Activated naive CD4-positive, alpha-beta T cell (primary cell): ENCODE measurements at places on chromosomes 4 and X.
A peak's percentile ranks its signal among the peaks of the same experiment; 100 is the strongest.

- DNase-seq, result no peak
These were observed 102.7 kb downstream of the MGST2 start for GRCh38 chr4:139768366-139768765.

DNA sequence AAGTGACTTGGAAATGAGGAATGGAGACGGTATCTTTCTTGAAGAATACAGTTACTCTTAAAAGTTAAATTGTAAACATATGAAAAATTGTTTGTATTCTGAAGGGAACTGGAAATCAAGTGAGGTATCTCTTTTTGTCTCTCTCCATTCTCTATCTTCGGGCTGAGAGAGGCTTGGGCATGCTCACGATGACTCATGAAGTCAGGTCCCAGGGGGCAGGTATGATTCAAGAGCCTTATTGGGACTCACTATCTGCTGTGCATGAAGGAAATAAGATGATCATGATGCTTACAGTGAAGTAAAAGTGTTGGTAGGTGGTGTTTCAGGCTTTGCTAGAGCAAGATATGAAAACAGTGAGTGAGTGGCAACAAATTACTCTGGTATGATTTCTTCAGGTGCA lies 200.4 kb upstream of the PITX2 start:
- DNase-seq, result no peak

- DNase-seq, result no peak
These were observed 457.4 kb downstream of the CENPC start for GRCh38 chr4:67087897-67088296.

- DNase-seq, result no peak
These were observed 581.1 kb downstream of the SPRY1 start for GRCh38 chr4:123977641-123978081.

DNA sequence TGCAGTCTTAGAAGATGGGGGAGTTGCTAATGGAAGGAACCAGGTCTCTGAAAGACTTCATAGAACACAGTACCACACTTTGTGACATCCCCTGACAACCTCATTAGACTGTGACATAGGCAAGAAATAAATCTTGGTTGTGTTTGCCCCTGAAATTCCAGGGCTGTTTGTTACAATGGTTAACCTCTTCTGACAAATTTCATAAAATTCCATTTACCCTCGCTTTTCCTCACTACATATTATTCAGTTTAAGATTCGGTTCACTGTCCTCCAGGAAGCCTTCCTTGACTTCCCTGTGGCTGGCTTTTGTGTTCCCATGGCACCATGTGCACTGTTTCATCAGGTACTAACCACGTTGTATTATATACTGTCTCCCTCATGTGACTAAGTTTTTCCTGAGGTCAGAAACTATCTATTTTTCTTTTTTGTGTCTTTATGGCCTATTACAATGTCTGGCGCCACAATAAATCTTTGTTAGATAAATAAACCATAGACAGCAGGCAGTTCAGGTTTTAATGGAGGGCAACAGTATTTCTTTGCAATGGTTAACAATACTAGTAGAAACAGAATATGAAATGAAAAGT lies 54.2 kb downstream of the ATXN3L start:
- DNase-seq, result no peak

DNA sequence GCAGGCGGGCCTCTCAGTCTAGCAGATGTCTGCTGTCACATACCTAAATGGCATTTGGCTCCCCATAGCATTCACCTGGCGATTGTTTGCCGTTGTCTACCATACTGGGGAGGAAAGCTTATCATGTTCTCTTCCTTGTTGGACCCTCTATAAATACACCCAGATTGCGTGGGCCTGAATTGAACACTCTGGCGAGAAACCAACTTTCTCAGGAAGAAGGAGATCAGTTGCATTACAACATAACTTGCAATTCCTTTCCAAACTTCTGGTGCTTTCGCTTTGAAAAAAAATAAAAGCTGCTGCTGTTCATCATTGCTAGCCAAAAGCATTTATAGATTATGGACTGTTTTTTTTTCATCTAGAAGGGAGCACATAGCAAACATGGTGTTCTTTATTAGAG lies 230.0 kb upstream of the GPC4 start:
- DNase-seq, result no peak

DNA sequence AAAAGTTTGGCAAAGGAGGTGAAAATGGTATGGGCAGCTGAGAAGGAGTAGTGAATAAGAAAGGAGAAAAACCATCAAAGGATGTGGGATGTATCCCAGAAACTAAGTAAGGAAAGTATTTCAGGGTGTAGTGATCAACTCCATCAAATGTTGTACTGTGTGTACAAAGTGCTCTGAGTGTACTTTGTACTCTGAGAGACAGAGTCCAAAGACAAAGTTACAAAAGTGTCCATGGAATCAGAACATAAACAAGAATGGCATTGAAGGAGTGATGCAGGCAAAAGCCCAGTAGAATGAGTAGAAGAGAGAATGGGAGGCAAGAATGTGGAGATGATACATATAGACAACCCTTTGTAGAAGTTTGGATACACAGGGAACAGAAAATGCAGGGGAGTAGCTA lies 12.3 kb upstream of the PGRMC1 start:
- no peak for DNase-seq

- no peak for DNase-seq
These were observed 181.3 kb downstream of the SOWAHB start for GRCh38 chr4:76716658-76717057.

DNA sequence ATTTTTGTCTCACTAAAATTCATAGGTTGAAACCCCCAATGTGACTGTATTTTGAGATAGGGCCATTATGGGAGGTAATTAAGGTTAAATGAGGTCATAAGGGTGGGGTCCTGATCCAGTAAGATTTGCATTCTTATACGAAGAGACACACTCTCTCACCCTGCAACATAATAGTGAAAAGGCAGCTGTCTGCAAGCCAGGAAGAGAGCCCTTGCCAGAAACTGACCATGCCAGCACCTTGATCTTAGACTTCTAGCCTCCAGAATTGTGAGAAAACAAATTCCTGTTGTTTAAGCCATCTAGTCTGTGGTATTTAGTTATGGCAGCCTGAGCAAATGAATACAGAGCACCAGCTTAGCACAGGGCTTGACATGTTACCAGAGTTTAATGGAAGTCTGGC lies 17.5 kb upstream of the IGSF1 start:
- no peak for DNase-seq

DNA sequence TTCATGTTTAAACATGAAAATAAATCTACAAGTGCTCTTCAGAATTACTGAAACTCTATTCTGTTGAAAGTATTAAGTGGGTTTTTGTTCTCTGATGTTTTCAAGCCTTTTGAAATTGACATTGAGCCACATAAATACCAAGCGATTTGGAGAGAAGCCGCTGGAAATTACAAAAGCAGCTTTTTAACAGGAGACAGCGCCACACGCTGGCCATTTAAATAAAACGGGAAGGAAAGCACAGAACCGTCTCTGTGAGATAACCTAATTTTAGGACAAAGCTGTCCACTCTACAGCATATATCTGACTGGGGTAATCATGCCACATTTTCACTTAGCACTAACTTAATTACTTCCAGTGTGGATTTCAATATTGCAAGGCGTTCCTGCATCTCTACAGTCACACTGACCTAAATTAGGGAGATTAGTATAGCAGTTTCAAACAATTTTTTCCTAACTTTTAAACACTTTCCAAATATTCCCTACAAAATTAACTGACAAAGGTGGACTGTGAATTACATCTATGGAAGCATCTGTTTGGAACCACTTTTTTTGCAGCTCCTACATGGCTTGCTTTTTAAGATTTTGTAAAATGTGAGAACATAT lies 6.8 kb upstream of the ANOS1 start:
- no peak for DNase-seq

DNA sequence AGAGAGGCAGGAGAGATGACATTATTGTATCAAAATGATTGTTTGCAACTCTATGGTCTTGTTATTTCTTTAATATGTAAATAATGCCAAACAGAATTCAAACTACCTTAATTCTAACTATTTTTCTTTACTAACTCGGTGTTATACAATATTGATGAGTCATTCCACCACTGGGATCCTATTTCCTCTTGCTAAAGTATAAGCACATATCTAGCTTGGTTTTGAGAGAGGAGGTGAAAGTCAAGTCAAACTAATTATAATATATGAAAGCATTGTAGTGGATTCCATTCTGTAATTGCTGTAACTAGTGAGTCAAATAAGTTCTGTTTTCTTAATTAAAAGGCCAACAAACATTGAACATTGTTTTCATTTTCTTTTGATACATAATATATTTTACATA lies 837.6 kb downstream of the PDHA2 start:
- DNase-seq, result no peak

DNA sequence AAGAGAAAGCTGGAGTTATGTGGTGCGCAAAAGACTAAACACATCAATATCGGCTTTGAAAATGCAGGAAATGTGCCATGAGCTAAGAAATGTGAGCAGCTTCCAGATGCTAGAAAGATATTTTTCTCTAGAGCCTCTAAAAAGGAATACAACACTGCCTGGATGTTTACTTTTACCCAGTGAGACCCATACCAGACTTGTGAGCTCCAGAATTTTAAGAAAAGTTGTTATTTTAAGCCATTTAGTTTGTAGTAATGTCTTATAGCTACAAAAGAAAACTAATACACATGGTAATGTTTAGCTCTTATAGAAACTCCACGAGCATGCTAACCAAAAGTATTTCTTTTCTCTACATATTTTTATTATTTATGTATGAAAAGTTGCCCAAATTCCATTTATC lies 1389.4 kb downstream of the C4orf33 start:
- DNase-seq, result no peak

DNA sequence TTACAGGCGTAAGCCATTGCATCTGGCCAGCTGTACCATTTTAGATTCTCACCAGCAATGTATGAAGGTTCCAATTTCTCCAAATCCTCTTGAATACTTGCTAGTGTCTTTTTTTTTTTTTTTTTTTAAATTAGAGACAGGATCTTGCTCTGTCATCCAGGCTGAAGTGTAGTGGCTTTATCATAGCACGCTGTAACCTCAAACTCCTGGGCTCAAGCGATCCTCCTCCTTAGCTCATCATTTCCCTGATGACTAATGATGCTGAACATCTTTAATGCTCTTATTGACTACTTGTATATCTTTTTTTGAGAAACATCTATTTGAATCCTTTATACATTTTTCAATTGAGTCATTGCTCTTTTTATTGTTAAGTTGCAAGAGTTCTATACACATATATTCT lies 40.3 kb downstream of the HDAC8 start:
- no peak for DNase-seq

- DNase-seq, result peak; percentile 17
These were observed 23.9 kb upstream of the TMSB4X start for GRCh38 chrX:12950851-12951594.

- no peak for DNase-seq
These were observed 587.5 kb upstream of the MAGEB2 start for GRCh38 chrX:29627833-29628232.

DNA sequence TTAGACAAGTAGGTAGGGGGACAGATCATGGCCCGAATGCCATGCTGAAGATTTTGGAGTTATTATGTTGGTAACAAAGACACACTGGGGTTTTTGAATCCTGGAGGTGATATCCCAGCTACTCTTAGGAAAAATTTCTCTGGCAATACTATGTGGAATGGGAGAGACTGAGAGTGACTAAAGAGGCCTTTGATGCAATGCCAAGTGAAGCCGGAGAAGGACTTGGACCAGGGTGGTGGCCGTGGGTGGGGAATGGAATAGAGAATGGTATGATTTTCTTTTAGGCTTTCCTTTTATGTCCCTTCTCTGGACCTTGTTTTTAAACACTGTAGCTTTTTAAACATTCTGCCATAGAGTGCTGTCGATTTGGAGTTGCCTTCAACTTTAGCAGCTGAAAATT lies 141.6 kb downstream of the DCLK2 start:
- DNase-seq, result no peak

- DNase-seq, result no peak
These were observed 12.2 kb upstream of the PRDM8 start for GRCh38 chr4:80184825-80185756.

DNA sequence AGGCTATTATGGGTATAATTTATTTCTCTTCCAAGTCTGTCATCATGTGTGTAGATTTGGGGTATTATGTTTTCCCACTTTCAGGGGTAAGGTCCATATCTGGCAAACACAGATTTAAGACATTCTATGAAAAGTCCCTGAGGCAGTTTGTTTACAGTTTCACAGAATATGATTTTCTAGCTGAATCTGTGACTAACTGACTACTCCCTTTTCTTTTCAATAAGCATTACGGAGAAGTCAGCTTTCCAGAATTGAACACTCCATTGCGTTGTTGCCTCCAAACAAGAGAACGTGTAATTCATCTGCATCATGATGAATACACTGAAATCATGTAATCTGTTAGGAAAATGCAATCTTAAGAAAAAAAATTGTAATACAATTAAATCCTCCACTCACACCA lies 226.7 kb upstream of the SFRP2 start:
- DNase-seq, result no peak

DNA sequence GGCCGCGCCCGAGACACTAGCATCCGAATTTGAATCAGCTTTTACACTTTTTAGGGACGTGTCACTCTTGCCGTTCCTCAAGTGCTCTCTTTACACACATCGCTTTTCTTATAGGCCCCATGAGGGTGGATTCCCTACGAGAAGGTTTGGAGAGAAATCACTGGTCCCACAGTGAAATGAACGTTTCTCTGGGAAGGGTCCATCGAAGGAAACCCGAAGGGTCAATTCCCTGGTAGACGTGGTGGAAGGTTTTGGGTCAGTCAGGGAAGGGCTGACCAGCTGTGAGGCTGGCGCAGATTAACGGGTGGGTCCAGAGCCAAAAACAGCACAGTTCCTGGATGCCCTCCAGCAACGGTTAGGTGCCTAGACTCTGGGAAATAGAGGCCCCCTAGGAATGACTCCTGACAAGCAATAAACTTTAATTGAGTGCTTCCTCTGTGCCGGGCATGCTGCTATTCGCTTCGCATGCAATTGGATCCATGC lies 35.9 kb downstream of the ETDC start:
- DNase-seq, result no peak

GRCh38 chrX:153533091-153533490 lies 15.6 kb downstream of the ATP2B3 start:
- DNase-seq, result no peak

- DNase-seq, result no peak
These were observed 30.9 kb downstream of the RNF212 start for GRCh38 chr4:1082215-1083182.

- DNase-seq, result no peak
These were observed 190.2 kb upstream of the CPEB2 start for GRCh38 chr4:14812101-14812500.

GRCh38 chr4:153641532-153641931 lies 42.5 kb upstream of the TLR2 start:
- no peak for DNase-seq

- no peak for DNase-seq
These were observed 1066.9 kb upstream of the PCDH7 start for GRCh38 chr4:29653221-29653620.

- DNase-seq, result no peak
These were observed 17.0 kb upstream of the ATP6AP2 start for GRCh38 chrX:40563784-40564183.

DNA sequence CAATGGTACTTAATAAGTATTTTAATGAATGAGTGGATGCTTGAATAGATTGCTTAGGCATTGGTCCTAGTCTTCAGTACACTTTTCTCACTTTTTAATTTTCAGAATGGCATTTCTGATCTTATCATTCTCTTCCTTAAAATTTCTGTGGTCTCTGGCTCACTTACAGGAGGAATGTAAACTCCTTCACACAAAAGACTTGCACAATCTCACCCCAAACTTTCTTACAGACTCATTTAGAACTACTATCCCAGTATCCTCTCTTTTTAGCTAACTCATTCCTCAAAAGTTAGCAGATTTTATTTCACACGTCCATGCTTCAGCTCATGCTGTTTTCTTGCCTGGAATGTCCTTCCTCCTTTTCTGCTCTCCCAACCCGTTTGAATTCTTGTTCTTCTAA lies 350.1 kb downstream of the GRXCR1 start:
- DNase-seq, result no peak
